Lung microvascular endothelial cell (primary cell): ENCODE measurements at places on chromosomes 2 and 18. TPM values are rescaled to one million over a fixed set of nuclear protein-coding genes. Genes with fewer than 3 reads are reported as not detected.

GRCh38 chr2:10264506-10265328 lies 38.0 kb upstream of the HPCAL1 start:
- no peak for DNase-seq

DNA sequence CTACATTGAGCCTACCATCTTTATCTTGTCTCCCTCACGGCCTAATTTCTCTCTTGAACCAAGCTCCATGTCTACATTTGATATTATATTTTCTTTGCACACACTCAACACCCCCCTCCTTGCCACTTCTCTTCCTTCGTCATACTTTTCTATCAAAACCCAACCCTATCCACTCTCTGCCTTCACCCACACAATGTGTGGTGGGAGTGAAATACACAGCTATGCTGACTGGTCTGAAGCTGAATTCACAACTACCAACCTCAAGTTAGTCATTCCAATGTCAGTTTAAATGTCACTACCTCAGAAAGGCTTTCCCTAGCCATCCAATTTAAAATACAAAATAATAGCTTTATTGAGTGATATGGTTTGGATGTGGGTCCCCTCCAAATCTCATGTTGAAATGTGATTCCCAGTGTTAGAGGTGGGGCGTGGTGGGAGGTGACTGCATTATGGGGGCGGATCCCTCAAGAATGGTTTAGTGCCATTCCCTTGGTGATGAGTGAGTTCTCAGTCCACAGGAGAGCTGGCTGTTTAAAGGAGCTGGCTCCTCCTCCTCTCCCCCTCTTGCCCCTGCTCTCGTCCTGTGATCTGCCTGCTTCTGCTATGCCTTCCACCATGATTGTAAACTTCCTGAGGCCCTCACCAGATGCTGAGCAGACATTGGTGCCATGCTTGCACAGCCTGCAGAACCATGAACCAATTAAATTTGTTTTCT lies 112.1 kb downstream of the DTNB start:
- no peak for DNase-seq

DNA sequence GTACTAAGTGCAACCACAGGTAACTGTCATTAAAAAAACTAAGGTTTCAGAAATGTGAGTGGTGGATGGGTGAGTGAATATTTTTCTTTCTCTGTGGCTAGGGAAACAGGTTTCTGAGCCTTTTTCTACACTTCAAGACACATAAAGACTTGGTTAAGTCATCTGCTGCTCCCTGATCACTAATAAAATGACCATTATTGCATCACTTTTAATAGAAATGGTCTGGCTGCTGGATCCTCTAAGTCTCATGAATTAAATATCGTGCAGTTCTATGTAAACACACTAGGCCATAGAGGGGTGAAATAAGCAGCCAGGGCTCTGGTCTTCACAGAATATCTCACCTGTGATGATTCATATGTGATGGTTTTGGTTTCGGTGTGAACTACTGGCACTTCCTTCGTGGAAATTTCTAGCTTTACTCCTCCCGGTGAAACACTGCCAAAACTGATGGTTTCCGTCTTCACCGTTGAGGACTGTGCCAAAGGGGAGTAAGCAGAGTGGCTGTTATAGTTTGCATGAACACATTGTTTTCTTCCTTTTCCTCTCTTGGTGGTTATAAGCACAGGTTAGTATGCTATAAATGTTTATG lies 100.4 kb upstream of the ZBTB14 start:
- DNase-seq, result no peak

DNA sequence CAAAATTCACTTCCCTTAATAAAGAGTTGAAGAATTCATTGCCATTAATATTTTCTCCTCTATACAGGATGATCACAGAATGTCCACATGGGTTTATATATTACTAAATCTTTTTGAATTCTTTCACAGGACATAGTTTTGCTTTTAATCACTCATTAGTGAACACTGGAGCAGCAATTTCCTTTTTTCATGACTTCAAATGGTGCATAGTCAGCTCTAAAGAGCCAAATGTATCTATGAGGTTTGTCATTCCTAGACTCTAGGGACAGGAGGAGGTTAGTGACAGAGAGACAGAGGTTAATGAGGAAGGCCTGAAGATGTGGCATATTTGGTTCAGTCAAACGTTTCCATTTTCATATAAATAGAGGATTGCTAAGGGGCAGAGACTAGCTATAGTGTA lies 111.8 kb downstream of the FSHR start:
- DNase-seq, result no peak

- DNase-seq, result peak; percentile 73
Observed at GRCh38 chr2:227717687-227718567, at the start of gene SLC19A3. TSS of gene SLC19A3 (minus strand) at chr2:227718028. CDS start at chr2:227702318, 15,710 bp downstream.

DNA sequence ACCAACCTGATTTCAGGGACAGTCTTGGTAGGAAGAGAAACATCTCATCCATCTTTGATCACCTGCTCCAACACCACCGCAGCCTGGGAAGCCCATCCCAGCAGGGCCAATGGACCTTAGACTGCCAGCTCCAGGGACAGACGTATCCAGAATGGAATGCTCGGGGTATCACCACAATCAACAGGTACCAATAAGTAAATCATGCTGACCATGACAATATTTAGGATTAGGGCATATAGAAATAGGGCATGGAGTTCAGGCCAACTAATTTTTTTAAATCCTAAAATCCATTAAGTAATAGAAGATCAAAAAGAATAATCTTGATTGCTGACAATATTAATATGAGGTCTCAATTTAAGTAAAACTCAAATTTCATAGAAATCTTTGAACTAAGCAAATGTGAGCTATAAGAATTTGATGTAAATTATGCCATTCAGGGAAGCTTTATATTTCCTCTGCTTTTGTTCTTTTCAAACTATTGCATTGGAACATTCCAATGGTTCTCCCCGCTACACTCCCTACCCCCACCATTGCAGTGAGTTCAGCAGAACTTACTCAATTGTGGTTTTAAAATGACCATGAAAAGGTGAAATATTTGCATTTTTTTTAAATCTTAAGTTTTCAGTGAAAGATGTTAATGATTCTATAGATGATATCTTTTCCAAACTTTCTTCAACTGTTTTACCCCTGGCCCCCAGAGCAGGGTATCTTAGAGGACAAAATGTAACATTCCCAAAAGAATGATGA lies 138.6 kb downstream of the DNER start:
- DNase-seq, result no peak

DNA sequence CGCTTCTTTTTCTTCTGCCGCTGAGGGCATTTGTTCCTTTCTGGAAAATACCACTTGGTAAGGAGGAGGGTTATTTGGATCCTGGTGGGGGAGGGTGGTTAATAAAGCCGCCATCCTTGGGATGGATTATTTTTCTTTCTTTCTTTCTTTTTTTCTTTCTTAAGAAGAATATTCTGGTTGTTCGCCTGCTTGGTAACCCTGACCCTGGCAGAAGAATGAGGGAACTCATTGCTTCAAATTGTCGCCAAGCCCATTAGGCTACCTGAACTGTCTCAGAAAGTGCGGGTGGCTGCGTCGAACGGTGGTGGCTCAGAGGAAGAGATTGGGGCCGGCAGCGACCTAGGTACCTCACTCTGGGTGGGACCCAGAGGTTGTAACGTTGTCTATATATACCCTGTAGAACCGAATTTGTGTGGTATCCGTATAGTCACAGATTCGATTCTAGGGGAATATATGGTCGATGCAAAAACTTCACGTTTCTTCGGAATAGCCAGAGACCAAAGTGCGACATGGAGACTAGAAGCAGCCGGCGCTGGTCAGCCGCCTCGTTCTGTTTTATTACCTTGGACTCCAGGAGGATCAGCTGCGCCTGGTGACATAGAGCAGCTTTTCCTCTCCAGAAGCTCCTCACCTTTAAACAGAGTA lies 1.3 kb upstream of the HOXD4 start:
- no peak for DNase-seq

DNA sequence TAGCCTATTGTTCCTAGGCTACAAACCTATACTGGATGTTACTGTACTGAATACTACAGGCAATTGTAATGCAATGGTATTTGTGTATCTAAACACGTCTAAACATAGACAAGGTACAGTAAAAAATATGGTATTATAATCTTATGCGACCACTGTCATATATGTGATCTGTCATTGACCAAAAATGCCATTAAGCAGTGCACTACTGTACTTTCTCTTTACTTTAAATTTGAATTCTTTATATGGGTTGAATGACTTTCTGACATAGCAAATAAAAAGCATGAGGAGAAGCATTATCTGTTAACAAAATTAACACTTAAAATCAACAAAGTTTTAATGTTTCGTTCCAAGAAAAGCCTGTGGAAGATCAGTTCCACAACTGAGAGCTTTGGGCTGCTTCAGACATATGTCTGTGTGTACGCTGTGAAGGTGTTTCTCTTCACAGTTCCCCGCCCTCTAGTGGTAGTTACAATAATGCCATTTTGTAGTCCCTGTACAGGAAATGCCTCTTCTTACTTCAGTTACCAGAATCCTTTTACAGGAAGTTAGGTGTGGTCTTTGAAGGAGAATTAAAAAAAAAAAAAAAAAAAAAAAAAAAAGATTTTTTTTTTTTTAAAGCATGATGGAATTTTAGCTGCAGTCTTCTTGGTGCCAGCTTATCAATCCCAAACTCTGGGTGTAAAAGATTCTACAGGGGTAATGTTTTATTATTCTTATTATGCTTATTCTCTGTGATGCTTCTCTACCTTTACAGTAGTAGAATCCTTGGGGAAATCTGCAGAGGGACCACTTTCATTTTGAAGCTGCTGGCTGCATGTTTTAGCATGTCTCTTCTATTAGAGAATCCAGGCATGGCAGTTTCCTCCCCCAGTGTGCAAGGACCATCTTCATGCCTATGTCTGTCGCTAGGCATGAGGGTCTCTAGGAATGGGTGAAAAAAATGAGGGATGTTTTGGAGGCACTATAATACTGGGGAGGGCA lies 54.5 kb downstream of the SCN2A start:
- DNase-seq, result peak; percentile 80

GRCh38 chr18:68439642-68440041 lies 275.3 kb downstream of the TMX3 start:
- no peak for DNase-seq

- DNase-seq, result no peak
Observed at GRCh38 chr18:27136208-27136535, 48.9 kb downstream of the CHST9 start.

GRCh38 chr2:33272001-33272400 lies 204.4 kb upstream of the RASGRP3 start:
- no peak for DNase-seq

DNA sequence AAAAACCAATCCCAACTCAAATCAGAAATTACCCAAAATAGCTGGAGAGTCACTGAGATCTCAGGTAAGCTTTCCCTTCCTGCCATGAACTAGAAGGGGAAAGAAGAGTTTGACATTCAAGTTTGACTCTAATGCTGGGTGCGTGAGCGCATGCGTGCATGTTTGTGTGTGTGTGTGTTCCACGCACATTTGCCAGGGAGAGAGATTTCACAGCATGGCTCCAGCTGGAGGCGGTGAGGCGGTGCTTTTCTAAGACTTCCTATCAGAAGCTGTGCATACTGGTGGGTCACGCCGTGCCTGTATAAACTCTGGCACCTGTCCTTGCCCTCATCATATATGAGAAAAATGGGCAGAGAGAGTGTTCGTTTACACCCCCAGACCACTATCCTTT lies 116.2 kb downstream of the MSH2 start:
- no peak for DNase-seq

DNA sequence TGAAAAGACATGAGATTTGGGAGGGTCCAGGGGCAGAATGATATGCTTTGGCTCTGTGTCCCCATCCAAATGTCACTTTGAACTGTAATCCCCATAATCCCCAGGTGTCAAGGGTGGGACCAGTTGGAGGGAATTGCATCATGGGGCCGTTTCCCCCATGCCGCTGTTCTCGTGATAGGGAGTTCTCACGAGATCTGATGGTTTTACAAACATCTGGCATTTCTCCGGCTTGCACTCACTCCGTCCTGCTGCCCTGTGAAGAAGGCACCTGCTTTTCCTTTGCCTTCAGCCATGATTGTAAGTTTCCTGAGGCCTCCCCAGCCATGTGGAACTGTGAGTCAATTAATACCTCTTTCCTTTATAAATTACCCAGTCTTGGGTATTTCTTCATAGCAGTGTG lies 51.4 kb downstream of the LPIN1 start:
- no peak for DNase-seq

DNA sequence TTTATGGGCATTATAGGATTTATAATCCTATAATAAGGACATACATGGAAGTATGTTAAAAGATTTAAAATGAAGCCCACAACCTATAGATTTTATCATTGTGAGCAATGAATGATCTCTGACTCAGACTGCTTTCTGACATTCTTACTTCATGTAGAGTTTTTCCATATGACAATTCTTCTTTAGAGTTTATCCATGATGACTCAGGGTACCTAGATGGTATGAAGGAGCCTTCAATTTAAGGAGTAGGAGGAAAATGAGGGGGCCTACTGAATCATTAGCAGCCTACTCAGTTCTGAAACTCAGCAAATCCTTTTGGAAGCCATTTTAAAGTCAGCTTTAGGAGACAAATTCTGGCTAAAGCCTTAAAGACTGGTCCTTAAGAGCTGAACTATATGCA lies 10.4 kb downstream of the PELI1 start:
- DNase-seq, result no peak

- DNase-seq, result no peak
Observed at GRCh38 chr18:30094556-30094955, 948.0 kb downstream of the DSC3 start.

DNA sequence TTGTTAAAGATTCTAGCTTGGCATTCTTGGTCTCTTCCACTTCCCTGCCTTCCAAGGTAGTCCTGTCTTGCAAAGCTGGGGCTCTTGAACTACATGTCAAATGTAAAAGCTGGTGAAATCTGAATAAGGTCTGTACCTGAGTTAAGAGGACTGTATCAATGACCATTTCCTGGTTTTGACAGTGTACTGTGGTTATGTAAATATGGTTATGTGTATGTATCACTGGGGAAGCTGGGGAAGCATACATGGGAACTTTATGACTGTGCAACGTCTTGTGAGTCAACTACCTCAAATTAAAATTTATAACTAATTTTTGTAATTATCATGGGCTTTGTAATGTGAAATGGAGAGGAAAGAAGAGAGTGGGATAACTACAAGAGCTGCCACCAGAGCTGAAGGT lies 81.7 kb downstream of the COL4A4 start:
- no peak for DNase-seq

DNA sequence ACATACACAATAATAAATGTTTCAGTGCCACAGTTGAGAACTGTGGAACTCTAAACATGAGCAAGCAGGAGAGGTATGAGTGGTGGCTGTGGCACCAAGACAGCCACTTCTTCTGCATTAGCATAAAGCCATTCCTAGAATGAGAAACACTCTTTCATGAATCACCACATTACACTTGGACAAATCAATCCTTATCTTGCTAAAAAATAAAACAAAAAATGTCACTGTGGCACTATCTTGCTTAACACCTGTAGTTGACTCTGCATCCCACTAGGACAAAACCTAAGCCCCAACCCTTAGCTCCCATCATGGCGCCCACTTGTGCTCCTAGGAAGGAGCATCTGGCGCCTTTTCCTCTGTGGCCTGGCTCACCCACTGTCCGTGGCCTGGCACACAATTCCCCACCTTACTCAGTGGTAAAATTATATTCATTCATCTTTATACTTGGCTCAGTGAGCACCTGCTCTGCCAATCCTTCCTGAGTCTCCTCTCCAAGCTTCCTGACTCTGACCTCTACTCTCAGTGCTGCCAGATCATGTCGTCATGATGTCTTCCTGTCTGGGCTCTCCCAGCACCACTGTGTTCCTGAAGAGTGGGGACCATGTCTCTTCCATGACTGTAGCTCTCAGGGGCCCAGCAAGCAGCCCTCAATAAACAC lies 272.9 kb downstream of the LNPK start:
- DNase-seq, result no peak

GRCh38 chr2:201357221-201357620 lies at the start of gene FLACC1:
TSS of gene FLACC1 (minus strand) at chr2:201357345. CDS start at chr2:201351404, 5,941 bp downstream.
- DNase-seq, result no peak

Gene REG3A
- not detected in 2 replicates for total RNA-seq

Gene TUBA4B
- total RNA-seq, result not detected in 2 replicates

Gene TMEM169
- under 0.01 and 0.40 TPM in 2 replicates for total RNA-seq

Gene AQP12B
- total RNA-seq, result not detected in 2 replicates
